Aorta (tissue), 5 donors: ENCODE measurements at places on chromosomes 11 and 22. TPM values are rescaled to one million over a fixed set of nuclear protein-coding genes. Genes with fewer than 3 reads are reported as not detected.

DNA sequence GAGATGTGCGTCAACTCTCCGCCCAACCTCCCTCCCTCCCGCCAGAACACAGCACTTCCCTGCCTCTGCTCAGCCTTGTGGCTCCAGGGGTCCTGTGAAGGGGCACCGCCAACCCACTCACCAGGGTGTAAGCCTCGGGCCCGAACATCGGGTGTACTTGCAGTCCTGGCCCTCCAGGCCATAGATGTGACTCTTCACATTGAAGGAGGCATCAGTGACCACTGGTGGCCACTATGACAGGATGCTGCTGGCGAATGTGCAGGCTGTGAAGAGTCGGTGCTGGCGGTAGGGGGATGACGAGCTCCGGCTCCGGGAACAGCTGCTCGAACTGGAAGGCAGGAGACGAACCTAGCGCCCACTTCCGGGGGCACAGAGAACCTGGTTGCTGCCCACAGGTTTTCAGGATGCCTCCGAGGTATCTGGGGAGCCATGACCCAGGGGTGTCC lies 97.4 kb downstream of the MED15 start:
- H3K4me3 ChIP-seq, result no peak overlapping the region
- H3K36me3 ChIP-seq, result no peaks in the 10 kb centered on the region
- DNase-seq, result no peak
- H3K27ac ChIP-seq, result no peak overlapping the region
- no peaks in the 10 kb centered on the region for H3K27me3 ChIP-seq
- no peaks in the 10 kb centered on the region for H3K4me1 ChIP-seq

Gene RSF1
- 94.3 TPM for total RNA-seq

DNA sequence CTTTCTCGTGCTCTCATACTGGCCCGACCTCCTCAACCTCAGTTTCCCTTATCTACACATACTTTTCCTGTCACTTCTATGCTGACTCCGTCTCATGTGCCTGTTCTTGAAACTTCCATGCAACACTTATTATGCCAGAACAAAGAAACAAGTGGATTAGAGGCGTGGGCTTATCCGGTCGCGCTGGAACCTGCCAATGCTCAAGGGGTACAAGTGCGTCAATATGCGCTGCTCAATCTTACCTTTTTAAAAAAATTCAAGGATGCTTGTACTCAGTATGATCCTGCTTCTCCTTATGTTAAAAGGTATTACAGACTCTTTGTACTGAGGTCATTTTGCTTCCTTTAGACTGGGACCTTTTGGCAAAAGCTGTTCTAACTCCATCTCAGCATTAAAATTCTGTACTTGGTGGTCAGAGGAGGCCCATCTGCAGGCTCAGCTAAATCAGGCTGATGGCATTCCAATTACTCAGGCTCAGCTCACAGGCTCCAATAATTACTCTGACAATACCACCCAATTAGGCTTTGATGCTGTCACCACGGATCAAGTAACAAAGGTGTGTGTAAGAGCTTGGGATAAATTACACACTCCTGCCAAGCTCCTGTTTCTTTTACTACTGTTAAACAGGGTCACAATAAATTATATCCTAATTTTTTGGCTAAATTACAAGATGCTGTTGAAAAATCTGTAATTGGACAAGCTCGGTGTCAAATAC lies 26.3 kb upstream of the ALDH3B2 start:
- no peaks in the 10 kb centered on the region for H3K4me1 ChIP-seq
- no peak overlapping the region for H3K27ac ChIP-seq
- no peak overlapping the region for H3K4me3 ChIP-seq
- DNase-seq, result no peak
- no peaks in the 10 kb centered on the region for H3K36me3 ChIP-seq

DNA sequence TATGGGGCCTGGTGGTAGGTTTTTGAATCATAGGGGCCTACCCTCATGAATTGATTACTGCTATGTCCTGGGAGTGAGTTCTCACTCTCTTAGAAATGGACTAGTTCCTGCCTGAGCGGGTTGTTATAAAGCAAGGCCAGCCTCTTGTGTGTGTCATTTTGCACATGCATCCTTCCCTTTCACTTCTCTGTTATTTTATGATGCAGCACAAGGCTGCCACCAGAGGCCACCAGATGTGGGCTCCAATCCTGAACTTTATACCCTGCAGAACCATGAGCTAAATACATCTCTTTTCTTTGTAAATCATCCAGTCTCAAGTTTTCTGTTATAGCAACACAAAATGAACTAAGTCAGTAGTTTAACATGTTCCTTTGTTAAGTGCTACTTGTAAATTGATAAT lies 251.4 kb downstream of the BLID start:
- no peaks in the 10 kb centered on the region for H3K27me3 ChIP-seq
- no peaks in the 10 kb centered on the region for H3K36me3 ChIP-seq
- H3K4me3 ChIP-seq, result no peak overlapping the region
- H3K4me1 ChIP-seq, result no peaks in the 10 kb centered on the region

DNA sequence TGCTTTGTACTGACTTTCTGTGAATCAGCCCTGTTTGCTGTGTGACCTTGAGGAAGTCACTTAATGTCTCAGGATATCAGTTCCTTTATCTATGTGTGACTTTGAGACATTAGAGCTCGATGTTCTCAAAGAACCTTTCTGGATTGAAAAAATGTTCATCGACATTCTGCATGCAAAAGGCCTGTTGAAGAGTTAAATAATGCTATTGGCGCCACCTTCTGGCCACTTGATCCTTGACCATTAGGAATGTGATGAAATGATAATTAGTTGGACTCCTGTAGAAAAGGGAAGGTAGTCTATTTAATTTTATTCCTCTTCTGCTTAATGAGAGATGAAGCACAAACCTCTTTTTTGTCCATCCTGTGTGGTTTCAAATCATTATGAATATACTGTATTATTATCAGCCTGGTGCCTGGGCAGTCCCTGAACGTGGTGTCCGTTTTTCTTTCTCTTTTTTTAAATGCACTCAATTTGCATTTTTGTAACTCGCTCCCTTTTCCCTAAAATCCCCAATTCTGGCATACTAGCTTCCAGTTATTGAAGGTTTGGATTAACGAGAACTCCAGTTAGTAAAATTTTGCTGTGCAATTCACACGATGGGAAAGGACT lies 20.7 kb downstream of the ELF5 start:
- no peaks in the 10 kb centered on the region for H3K27me3 ChIP-seq
- no peak overlapping the region for H3K27ac ChIP-seq

GRCh38 chr22:25940479-25940878 lies 198.5 kb downstream of the MYO18B start:
- H3K4me3 ChIP-seq, result no peak overlapping the region
- H3K27me3 ChIP-seq, result no peaks in the 10 kb centered on the region
- DNase-seq, result no peak
- peaks cover 2% of the 10 kb centered on the region for H3K36me3 ChIP-seq
- no peaks in the 10 kb centered on the region for H3K4me1 ChIP-seq

DNA sequence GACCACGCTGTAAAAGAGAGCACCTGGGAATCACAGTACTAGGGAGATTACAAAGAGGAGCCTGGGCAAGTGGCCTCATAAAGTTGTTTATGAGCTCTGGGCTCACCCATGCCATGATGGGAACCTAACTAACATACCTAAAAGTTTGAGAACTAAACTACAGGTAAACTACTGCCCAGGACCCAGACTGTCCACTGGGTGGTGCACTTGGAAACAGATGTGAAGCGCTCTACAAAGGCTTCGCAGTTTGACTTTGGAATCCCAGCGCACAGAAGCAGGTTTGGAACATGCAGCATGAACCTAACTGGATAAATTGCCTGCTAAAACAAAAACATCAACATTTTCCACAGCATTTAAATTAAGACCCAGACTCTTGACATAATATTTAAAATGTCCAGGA lies 418.6 kb downstream of the FAM181B start:
- peak; percentile 42 for DNase-seq
- no peaks in the 10 kb centered on the region for H3K4me1 ChIP-seq
- no peak overlapping the region for H3K27ac ChIP-seq

Gene OSM
- total RNA-seq, result 1.4 TPM

Gene PRG2
- 0.84 TPM for total RNA-seq

Gene C11orf91
- not detected for total RNA-seq

GRCh38 chr11:86812322-86812670 lies 12.0 kb downstream of the PRSS23 start:
- DNase-seq, result no peak
- H3K4me1 ChIP-seq, result peaks cover 6% of the 10 kb centered on the region
- H3K4me3 ChIP-seq, result no peak overlapping the region
- H3K27ac ChIP-seq, result no peak overlapping the region
- H3K36me3 ChIP-seq, result no peaks in the 10 kb centered on the region

DNA sequence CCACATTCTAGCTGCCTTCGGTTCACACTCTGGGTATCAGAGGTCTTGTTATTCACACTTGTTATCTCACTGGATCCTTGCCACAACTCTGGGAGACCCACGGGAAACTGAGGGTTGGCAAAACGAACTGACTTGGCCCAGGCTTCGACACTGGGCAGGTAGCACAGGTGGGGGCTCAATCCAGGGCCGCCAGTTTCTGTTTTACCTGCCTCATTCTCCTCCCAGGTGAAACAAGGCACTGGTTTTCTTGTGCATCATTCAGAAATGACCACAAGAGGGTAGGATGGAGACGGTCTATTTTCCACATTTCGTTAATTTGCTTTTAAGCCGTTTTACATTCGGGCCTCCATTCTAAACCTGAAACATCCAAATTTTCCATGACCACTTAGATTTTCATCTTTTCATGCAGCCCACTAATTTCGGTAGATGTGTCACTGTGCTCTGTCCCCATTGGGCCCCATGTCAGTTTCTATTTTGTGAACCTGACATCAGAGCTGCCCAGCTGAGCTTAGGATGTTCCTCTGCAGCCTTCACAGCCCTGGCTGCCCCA lies 108.1 kb downstream of the KIAA1671 start:
- H3K4me1 ChIP-seq, result no peaks in the 10 kb centered on the region
- no peaks in the 10 kb centered on the region for H3K27me3 ChIP-seq
- no peak for DNase-seq
- H3K4me3 ChIP-seq, result no peak overlapping the region
- no peaks in the 10 kb centered on the region for H3K36me3 ChIP-seq

GRCh38 chr11:62497132-62497801 lies 49.3 kb downstream of the AHNAK start:
- H3K27me3 ChIP-seq, result no peaks in the 10 kb centered on the region
- no peak overlapping the region for H3K27ac ChIP-seq
- H3K36me3 ChIP-seq, result no peaks in the 10 kb centered on the region
- no peak overlapping the region for H3K4me3 ChIP-seq
- no peak for DNase-seq

- no peak for DNase-seq
- H3K27ac ChIP-seq, result no peak overlapping the region
- no peaks in the 10 kb centered on the region for H3K27me3 ChIP-seq
- H3K36me3 ChIP-seq, result no peaks in the 10 kb centered on the region
- H3K4me1 ChIP-seq, result no peaks in the 10 kb centered on the region
Observed at GRCh38 chr11:119100246-119100970, 1.2 kb downstream of the DPAGT1 start.
